Activated CD4-positive, alpha-beta T cell treated with anti-CD3 and anti-CD28 coated beads, Interleukin-2, amount 50 U/mL, for 1 hour (primary cell): ENCODE measurements at places on chromosomes 3 and 15.

GRCh38 chr3:88221726-88222125 lies 72.0 kb downstream of the C3orf38 start:
- no peak for DNase-seq

DNA sequence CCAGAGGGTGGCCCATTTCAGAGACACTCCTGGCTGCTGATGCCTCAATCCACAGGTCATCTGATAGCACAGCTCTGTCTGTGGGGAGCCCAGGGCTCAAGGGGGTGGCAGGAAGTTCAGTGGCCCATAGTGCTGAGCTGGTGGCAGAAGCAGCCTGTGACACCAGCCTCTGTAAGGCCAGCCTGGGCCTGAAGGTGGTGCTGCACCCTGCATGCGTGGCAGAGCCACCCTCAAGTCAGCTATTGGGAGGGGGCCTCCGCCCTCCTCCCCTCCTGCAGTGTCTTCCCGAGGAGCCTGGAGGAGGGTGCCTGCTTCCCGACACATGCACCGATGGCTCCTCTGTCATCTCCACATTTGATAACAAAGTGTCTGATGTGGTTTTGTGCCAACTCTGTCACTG lies 3.0 kb downstream of the PLA1A start:
- peak; percentile 6 for DNase-seq

GRCh38 chr3:122247825-122248185 lies 64.3 kb downstream of the CASR start:
- DNase-seq = no peak

DNA sequence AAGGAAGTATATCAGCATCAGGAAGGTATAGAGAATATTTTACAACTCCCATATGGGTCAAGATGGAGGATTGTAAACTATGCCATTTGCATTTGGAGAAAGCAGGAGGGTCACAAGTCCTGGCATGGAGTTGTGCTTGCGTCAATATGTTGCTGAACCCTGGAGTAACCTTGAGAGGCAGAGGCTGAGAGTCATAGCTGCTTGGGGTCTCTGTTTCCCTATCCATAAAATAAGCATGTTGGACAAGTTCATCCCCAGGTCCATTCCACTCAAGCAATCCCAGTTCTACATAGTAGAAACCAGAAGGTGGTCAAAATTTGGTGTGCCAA lies 273.6 kb downstream of the MECOM start:
- DNase-seq = no peak
